ENCODE measurements at places on chromosomes 5 and 9.

DNA sequence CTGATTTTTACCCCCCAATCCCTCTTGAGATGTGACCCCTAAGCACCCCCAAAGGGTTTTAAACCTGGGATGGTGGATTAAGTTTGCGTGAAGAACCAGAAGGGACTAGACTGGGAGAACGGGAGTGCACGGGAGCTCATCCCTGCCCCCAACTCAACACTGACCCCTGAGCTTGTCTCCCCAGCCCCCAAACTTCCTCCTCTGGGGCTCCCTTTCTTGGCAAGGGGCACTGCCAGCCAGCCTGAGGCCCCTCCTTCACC lies 5.0 kb upstream of the SET start:
- DNase-seq, result no peak

DNA sequence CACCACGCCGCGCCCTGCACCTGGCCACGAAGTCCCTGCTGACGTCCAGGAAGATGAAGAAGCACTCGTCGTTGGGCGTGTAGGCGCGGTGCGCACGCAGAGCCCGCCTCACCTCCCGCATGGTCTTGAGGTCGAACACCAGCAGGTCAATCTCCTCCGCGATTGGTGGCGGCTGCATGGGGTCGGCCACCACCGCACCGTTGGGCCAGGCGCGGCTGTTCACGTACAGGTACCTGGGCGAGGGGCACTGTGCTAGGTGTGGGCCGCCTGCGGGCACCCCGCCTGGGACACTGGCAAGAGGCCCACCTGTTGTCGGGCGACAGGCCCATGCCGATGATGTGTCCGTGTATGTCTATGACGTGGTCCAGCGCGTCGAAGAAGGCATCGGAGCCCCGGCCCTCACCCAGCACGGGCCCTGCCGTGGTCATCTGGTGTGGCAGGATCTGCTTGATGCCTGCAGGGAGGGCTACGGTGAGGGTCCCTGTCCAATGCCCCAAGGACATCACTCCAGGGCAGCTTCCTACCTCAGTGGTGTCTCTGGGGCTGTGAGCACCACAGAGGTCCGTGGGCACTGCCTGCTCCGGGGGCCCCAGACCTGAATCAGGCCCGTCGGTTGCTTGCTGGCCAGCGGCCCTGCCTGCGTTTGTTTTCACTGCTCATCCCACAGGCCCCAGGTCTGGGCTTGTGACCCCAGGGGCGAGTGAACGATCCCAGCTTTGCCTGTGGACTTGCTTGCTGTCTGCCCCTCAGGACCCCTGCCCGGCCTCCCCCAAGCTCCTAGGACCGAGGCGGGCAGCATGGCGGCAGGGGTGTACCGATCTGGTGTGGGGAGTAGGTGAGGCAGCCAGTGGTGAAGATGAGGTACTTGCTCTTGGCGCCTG lies 3.1 kb downstream of the FBXW5 start:
- no peak for DNase-seq

DNA sequence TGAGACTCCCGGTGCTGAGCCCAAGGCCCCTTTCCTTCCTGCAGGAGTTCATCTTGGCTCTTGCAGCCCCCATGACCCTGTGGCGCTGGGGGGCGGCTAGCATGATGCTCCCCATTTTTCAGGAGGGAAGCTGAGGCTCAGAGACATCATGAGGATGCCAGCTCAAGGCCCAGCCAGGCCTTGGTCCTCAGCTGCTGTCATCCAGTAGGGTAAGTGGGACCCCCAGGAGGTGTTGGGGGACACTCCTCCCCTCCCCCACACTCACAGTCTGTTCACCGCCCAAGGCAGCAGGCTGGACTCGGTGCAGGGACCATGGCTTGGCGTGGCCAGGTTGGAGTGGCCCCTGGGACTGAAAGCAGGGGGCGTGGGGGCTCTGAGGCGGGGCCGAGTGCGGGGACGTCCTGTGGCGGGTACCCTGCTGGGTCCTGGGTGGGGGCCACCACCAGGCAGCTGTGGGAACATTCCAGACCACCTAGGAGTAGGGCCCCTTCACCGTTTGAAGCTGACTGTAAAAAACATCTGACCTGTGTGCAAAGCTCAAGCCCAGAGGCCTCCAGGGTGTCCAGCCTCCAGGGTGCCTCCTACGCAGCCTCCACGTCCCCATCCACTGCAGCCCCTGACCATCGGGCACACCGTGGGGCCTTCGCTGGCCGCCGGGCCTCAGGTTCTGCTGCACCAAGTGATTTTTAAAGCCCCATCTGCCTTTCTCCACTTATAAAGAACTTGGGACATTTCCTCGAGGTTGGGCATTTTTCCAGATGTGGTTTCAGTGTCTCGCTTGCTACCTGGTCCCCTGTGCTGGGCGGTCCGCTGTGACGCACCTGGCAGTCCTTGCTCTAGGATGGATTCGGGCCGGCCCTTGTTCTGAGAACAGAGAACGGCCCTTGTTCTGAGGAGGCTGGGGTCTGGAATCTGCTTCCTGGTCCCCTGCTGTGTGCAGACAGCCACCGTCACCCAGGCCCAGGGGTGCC lies 3.4 kb upstream of the NOTCH1 start:
- no peak for DNase-seq

GRCh38 chr5:167229751-167230150 lies 1061.7 kb upstream of the WWC1 start:
- no peak for DNase-seq
